Sigmoid colon (tissue), 7 donors: ENCODE measurements at places on chromosomes 3 and 15. TPM values are rescaled to one million over a fixed set of nuclear protein-coding genes. Genes with fewer than 3 reads are reported as not detected.

Gene CCR8
- polyA plus RNA-seq: not detected

Gene HDC
- not detected for polyA plus RNA-seq

Gene TTC23
- polyA plus RNA-seq: 5.5 TPM

DNA sequence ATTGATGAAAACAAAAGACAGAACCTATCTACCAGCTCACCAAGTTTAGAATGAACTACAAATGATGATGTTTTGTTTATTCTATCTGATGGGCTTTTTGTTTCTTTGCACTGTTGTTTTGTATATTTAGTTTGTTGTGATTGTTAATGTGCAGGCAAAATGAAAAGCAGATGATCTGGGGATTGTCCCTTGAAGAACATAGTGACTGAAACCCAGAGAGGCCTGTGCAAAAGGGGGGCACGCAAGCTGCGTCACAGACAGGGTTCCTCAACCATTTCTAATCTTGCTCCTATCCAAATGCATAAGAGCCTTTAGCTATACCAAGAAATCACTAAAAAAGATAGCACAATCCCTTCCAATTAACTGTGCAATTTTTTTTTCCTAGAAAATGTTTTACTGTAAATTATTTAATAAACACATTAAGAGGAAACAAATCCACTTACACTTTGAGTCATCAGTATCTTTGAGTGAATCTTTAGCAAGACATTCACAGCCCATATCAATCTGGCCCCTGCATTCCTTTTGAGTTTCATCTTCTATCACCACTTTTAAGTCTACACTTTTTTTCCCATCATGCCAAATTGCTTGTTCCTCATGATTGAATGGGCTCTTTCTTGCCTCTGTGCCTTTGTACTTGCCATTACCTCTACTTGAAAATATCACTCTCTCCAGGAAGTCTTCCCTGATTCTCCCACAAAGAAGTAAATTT is 220.3 kb downstream of the ATP8B4 start:
- DNase-seq: no peak
- H3K27ac ChIP-seq: peak overlapping the region; percentile 49
- no peaks in the 10 kb centered on the region for H3K4me1 ChIP-seq
- H3K27me3 ChIP-seq: no peaks in the 10 kb centered on the region
- H3K4me3 ChIP-seq: no peak overlapping the region

DNA sequence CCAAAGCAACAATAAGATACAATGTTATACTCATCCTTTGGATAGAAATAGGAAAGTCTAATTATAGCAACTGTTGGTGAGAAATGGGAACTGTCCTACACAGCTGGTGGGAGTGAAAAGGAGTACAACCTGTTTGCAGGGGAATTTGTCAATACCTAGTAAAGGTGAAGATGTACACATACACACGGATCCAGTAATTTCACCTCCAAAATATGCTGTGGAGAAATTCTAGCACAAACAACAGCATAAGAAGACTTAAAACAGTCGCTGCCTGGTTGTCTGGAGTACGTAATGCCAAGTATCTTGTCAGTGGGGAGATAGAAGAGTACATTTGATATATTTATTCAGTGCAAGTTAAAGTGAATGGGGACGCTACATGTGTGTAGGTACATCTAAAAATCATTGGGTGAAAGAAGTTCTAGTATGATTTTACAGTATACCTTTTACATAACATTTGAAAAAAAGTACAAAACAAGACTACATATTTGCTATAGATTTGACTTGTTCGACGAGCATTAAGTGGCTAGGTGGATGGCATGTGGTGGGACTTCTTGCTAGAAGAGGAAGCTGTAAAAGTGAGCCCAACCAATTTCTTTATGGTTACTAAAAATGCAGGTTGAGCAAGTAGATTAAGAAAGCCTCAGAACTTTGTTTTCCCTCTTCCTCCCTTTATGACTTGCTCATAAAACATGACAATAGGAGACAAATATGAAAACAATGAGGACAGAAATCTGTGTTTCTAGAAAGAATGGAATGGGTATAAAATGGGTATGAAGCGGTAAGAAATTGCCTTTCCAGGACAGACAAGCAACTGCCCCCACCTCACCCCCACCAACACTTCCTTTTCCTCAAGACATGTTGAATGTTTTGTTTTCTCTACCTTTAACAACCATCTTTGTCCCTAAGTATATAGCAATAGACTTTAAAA is 50.2 kb upstream of the CCR4 start:
- DNase-seq: no peak
- no peak overlapping the region for H3K4me3 ChIP-seq
- no peaks in the 10 kb centered on the region for H3K36me3 ChIP-seq
- no peaks in the 10 kb centered on the region for H3K27me3 ChIP-seq

GRCh38 chr15:66805202-66805885 is 103.3 kb downstream of the SMAD6 start:
- no peak overlapping the region for H3K4me3 ChIP-seq
- H3K27ac ChIP-seq: no peak overlapping the region
- H3K27me3 ChIP-seq: no peaks in the 10 kb centered on the region
- H3K36me3 ChIP-seq: no peaks in the 10 kb centered on the region
- no peak for DNase-seq
- peaks cover 19% of the 10 kb centered on the region for H3K4me1 ChIP-seq

GRCh38 chr3:46947981-46948791 is 28.4 kb downstream of the CCDC12 start:
- H3K27me3 ChIP-seq: no peaks in the 10 kb centered on the region
- H3K4me3 ChIP-seq: no peak overlapping the region
- no peak overlapping the region for H3K27ac ChIP-seq
- H3K36me3 ChIP-seq: no peaks in the 10 kb centered on the region
- DNase-seq: no peak

- H3K27me3 ChIP-seq: no peaks in the 10 kb centered on the region
- H3K27ac ChIP-seq: no peak overlapping the region
- no peak for DNase-seq
- H3K4me3 ChIP-seq: no peak overlapping the region
Observed at GRCh38 chr3:99562138-99562537, 76.3 kb upstream of the COL8A1 start.
